ENCODE measurements at places on chromosomes 2 and 18. TPM values are rescaled to one million over a fixed set of nuclear protein-coding genes. Genes with fewer than 3 reads are reported as not detected.

Gene LMAN1
- 18.9 TPM for polyA plus RNA-seq

Gene KIF1A
- polyA plus RNA-seq = 0.14 TPM

Gene PSMA8
- polyA plus RNA-seq = 0.07 TPM

Gene PSTPIP2
- 7.5 TPM for polyA plus RNA-seq

Gene SCTR
- 33.8 TPM for polyA plus RNA-seq

Gene TUBB8B
- 0.47 TPM for polyA plus RNA-seq

Gene FBXO41
- 2.4 TPM for polyA plus RNA-seq

Gene TBR1
- 0.02 TPM for polyA plus RNA-seq

Gene CNDP1
- polyA plus RNA-seq = 0.10 TPM

Gene LYPD6B
- polyA plus RNA-seq = 3.5 TPM
